Activated CD4-positive, alpha-beta T cell treated with anti-CD3 and anti-CD28 coated beads for 36 hours (primary cell): ENCODE measurements at places on chromosomes 3 and 15. TPM values are rescaled to one million over a fixed set of nuclear protein-coding genes. Genes with fewer than 3 reads are reported as not detected.

GRCh38 chr3:179610066-179610465 lies 5.5 kb downstream of the NDUFB5 start:
- peaks cover 40% of the 10 kb centered on the region for H3K4me1 ChIP-seq
- peak overlapping the region; percentile 51 for H3K27ac ChIP-seq
- no peak for DNase-seq
- H3K4me3 ChIP-seq: no peak overlapping the region

DNA sequence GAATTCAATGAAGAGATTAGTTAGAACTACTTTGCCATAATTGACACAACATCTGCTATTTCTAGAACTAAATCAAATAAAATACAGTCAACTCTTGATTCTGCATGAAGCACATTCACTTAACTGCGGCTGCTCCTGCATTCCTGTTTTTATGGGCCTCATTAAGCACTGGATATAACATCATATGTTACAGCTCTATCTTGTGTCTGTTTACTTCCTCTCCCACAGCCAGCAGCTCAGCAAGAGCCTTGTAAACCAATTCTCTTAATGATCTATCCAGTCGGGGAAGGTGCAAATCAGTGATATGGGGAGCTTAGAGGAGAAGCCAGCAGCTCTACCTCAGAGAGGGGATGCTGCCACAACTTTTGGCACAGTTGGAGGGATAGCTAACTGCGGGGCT lies 329.2 kb downstream of the ARRDC4 start:
- H3K27me3 ChIP-seq: peaks cover 16% of the 10 kb centered on the region
- H3K4me3 ChIP-seq: no peak overlapping the region
- H3K4me1 ChIP-seq: peaks cover 1% of the 10 kb centered on the region

DNA sequence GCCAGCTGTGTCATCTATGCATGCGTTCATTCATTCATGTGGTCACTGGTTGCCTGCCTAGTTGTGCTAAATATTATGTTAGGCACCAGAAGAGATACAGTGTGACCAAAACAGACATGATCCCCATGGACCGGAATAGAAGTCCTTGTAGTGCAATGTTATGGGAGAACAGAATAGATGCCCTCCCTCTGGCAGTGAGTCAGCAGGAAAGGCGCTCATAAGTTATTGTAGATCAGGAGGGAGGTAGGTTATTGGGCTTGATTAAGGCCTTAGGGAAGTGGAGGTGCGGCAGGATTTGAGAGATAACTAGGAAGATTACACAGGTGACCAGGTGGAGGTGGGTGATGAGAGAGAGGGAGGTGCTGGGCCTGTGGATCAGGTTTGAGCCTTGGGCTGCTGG lies 5.2 kb downstream of the MCTP2 start:
- no peak overlapping the region for H3K27ac ChIP-seq
- H3K4me1 ChIP-seq: peaks cover 65% of the 10 kb centered on the region
- H3K4me3 ChIP-seq: no peak overlapping the region
- H3K36me3 ChIP-seq: peaks cover 17% of the 10 kb centered on the region
- H3K27me3 ChIP-seq: no peaks in the 10 kb centered on the region
- no peak for DNase-seq

- H3K4me3 ChIP-seq: no peak overlapping the region
- peaks cover 8% of the 10 kb centered on the region for H3K4me1 ChIP-seq
- H3K36me3 ChIP-seq: no peaks in the 10 kb centered on the region
- H3K27me3 ChIP-seq: peaks cover 40% of the 10 kb centered on the region
- DNase-seq: peak; percentile 33
Measured at GRCh38 chr15:73691396-73691795, 7.2 kb downstream of the CD276 start.

DNA sequence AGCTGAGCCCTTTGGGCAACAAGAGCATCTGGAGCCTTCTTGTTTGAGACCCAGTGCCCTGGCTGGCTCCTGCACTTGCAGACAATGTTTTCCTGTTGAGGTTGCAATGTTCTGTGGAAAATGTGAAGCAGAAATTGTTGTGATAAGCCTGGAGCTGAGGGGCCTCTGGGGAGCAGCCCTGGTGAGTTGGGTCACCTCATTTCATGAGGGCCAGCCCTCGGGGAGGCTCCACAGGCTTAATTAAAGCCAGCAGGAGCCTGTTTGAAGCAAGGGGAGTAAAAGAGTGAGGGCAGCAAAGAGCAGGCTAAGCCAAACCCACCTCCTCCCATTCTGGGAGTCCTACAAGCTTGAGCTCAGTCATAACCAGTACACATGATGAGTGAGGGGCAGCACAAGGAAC lies 154.3 kb downstream of the ALDH1A2 start:
- H3K27ac ChIP-seq: no peak overlapping the region
- no peaks in the 10 kb centered on the region for H3K4me1 ChIP-seq
- peaks cover 7% of the 10 kb centered on the region for H3K27me3 ChIP-seq
- H3K36me3 ChIP-seq: no peaks in the 10 kb centered on the region
- DNase-seq: no peak
- no peak overlapping the region for H3K4me3 ChIP-seq

DNA sequence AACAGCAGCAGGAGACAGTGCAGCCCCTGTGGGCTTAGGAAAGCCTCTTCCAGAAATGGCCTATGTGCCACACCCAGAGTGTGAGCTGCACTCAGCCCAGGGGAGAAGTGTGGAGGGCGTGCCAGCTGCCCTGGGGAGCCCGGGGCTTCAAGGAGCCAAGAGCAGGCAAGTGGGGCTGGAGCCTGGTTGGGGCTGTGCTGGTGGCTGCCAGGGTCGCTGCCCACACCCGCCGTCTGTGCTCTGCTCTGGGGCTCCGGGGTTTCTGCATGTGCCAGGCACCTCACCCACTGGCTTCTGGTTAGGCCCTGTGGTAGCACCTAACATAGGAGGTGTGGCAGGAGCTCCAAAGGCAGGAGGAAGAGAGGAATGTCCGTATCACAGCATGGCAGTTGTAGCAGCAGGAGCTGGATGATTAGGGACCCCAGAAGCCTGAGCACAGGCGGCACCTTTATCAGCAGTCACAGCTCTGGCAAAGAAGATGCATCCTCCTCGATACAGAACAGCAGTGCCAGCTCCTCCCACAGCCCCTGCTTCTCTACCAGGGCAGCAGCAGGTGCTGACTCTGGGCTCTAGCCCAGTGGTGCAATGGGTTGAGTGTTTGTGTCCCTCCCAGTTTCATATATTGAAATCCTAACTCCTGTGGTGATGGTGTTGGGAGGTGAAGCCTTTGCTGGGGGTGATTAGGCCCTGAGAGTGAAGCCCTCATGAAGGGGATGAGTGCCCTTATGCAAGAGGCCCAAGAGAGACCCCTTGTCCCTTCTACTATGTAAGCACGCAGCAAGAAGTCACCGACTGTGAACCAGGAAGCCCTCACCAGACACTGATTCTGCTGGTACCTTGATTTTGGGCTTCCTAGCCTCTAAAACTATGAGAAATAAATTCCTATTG lies 70.0 kb upstream of the KLF13 start:
- no peak for DNase-seq
- no peaks in the 10 kb centered on the region for H3K27me3 ChIP-seq
- H3K27ac ChIP-seq: peak overlapping the region; percentile 58
- H3K4me3 ChIP-seq: no peak overlapping the region
- peaks cover 31% of the 10 kb centered on the region for H3K4me1 ChIP-seq
- no peaks in the 10 kb centered on the region for H3K36me3 ChIP-seq

DNA sequence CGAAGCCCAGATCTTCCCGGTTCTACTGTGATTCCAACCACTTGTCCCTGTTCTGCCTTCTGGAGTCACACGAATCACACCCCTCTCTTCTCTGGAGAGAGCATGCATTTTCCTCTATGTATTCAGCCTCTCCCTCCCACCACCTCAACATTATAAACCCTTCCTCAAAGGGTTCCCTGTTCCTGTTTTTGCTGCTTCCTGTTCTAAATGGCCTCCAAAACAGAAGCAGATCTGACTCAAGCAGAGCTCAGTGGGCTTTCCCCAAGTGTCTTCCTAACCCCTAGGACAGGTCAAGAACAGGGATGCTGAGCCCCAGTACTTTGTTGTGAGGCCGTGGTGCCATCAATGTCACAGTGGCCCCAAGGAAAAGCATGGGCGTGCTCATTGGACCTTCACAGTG lies 75.7 kb upstream of the ARNT2 start:
- no peak for DNase-seq
- H3K4me1 ChIP-seq: no peaks in the 10 kb centered on the region
- H3K27ac ChIP-seq: no peak overlapping the region
- peaks cover 8% of the 10 kb centered on the region for H3K27me3 ChIP-seq
- H3K4me3 ChIP-seq: no peak overlapping the region

- H3K4me3 ChIP-seq: no peak overlapping the region
- DNase-seq: no peak
- H3K4me1 ChIP-seq: peaks cover 28% of the 10 kb centered on the region
- peaks cover 7% of the 10 kb centered on the region for H3K36me3 ChIP-seq
Measured at GRCh38 chr15:98875309-98875708, 132.3 kb downstream of the PGPEP1L start.

TNFAIP8L3 gene
- not detected for total RNA-seq

CHDH gene
- total RNA-seq: 0.30 TPM
